ENCODE measurements at places on chromosomes 4 and X.

DNA sequence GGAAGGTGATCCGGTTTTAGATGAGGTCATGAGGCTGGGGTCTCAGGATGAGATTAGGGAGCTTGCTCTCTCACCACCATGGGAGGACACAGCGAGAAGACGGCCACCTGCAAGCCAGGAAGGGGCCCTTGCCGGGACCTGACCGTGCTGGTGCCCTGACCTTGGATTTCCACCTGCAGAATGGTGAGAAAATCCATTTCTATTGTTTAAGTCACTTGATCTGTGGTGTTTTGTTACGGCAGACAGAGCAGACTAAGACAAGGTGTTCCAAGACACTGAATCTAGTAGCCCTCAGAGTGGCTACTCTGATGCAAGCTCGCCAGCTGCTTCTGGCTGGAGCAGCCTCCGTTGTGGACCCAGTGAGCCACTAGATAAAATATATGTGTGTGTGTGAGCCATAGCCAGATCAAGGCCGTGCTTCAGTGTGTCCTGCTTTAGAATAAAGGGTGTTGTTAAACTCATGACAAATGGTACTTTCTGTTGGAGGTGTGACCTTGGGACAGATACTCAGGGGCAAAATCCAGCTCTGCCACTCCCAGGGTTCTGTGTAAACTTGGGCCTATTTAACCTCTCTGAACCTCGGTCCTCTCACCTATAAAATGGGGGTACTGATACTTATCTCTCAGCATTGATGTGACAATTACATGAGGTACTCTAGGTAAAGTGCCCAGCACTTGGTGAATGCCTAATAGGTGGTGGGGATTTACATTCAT, 67.9 kb upstream of the STX18 start:
- DNase-seq, result no peak

GRCh38 chr4:19776929-19777328, 474.8 kb upstream of the SLIT2 start:
- no peak for DNase-seq

DNA sequence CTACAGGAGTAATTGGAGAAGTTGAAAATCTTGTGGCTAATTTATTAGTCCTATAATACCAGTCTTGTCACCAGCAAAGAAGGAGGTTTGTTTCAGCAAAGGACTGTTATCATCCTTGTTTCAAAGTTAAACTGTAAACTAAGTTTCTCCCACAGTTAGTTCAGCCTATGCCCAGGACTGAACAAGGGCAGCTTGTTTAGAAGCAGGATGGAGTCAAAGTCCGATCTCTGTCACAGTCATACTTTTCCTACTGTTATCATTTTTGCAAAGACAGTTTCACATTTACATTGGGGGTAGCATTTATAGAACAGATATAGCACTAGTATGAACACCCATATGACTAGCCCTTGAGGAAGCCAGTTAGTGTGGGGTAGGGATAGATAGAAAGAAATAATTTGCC, 46.4 kb downstream of the AKAP4 start:
- no peak for DNase-seq

DNA sequence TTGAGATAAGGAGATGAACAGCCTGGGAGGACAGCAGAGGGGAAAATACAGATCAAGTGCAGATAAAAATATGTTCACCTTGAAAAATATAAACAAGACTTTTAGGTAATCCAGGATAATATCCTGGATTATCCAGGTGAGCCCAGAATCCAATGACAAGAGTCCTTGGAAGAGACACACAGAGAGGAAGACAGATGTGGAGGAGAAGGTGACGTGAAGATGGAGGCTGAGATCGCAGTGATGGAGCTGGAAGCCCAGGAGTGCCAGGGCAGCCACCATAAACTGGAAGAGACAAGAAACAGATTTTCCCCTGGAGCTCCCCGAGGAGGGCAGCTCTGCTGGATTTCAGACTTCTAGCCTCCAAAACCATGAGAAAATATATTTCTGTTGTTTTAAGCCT, 230.7 kb downstream of the UNC5C start:
- no peak for DNase-seq

DNA sequence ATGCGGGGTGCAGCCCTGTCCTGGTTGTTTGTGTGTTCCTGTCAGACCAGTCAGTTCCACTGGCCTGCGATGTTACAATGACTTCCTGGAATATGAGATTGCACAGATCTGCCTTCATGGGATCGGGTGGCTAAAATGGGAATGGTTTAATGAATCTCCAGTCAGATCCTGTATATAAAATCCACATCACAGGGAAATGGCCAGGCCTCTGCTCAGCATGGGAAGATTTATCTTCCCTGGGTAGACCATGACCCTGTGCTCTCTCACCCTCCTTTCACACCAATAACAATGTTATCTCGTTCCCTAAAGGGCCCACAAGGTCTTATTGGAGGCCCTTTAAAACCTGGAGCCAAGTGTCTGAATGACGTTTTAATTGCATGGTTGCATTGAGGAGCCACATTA, 307.4 kb downstream of the RAB28 start:
- no peak for DNase-seq

DNA sequence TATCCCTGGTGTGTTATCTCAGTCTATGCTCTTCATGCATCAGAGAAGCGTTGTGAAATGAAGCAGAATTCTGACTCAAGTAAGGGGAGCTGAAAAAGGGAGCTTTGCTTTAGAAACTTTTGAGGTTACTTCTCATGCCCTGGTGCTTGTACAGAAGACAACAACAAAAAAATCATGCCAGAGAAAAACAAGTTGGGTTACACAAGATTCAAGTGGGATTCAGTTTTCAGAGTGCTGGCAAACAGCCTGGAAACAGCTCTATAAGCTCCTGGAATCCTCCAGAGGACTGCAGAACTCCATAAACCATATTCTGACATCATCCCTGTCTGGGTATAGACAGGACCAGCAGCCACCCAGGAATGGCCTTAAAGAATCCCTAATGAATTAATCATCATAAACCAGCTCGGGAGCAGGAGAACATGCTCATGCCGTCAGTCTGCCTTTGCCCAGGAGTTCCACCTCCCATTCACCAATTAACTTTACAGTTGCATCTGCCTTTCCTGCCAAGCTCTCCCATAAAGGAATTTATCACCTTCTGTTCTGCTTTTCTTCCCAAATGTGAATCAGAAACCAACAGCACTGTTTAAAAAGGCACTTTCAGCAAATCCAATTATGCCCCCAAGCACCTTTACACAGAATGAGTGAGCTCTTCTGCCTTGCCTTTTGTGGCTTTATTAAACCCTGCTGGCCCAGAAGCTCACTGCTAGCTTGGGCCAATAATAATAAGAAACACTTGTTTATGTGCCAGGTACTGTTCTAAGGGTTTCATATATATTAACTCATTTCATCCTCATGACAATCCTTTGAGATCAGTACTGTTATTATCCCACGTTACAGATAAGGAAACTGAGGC, 54.5 kb upstream of the FBXW7 start:
- no peak for DNase-seq

- DNase-seq, result no peak
Measured at GRCh38 chr4:40721730-40722171, 28.0 kb upstream of the NSUN7 start.

- DNase-seq, result no peak
Measured at GRCh38 chrX:45445745-45446412, 245.2 kb upstream of the DIPK2B start.

DNA sequence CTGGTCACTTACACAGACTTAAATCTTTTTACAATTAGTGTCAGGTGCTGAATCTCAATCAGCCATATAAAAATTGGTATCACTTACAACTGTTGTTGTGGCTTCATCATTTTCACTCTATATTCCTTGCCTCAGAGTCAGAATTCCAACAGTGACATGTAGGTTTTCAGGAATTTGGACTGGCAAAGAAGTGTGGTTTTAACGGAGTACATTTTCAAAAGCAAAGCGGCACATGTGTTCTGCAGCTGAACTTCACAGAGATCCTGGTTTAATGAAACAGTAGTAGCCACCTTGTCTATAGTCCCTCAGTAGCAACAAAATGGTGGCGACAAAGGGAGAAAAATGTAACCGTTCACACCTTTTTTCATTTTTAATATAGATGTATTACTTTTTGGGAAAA, 486.6 kb downstream of the FAT4 start:
- DNase-seq, result no peak

DNA sequence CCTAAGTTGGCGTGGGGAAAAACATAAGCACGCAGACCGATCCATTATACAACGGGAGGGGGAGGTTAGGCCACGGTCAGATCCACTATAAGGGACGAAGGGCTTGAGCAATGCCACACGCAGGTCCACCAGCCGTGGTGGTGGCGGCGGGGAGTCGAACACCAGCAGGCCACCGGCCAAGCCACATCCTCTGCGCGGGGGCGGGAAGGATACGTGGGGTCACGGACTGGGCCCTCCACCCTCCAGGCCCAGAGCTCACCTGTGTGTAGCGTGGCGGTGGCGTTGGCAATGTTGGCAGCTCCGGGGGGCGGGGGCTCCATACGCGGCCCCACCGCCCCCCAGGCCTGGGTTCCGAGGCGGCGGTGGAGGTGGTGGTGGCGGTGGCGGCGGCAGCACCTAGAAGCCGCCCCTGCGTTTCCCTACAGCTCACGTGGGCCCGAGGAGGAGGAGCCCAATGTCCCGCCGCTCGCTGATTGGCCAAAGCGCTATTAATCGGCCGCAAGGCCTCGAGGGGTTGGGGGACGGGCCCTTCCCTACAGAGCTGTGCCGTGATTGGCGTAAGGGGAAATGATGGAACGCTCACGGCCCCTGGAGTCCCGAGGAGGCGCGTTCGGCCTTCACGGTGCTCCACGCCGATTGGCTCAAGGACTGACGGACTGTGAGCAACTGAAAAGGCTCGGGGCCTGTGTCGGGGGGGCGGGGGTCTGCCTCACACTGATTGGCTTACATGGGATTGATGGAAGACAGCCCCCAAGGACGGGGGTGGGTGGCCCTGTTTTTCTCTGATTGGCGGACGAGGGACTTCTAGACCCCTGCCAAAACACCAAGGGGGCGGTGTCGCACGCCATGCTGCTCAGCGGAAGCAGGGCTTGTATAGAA, at the start of gene ELK1:
TSS of gene ELK1 (minus strand) at position 400 of the 879 bp plus-strand sequence. CDS start 9,122 bp downstream, outside the sequence.
- DNase-seq, result peak; percentile 76

- DNase-seq, result no peak
Measured at GRCh38 chrX:3006495-3006894, at the start of gene ARSH. ARSH (plus strand) TSS chrX:3006546; CDS start chrX:3006613, 67 bp downstream.

- DNase-seq, result no peak
Measured at GRCh38 chrX:34559325-34559724, 97.8 kb downstream of the TMEM47 start.

GRCh38 chrX:77502951-77503525, 55.8 kb downstream of the FGF16 start:
- DNase-seq, result no peak

- DNase-seq, result no peak
Measured at GRCh38 chr4:105991726-105992125, 96.5 kb downstream of the NPNT start.

GRCh38 chrX:66045894-66046293, 6.0 kb upstream of the VSIG4 start:
- DNase-seq, result no peak

DNA sequence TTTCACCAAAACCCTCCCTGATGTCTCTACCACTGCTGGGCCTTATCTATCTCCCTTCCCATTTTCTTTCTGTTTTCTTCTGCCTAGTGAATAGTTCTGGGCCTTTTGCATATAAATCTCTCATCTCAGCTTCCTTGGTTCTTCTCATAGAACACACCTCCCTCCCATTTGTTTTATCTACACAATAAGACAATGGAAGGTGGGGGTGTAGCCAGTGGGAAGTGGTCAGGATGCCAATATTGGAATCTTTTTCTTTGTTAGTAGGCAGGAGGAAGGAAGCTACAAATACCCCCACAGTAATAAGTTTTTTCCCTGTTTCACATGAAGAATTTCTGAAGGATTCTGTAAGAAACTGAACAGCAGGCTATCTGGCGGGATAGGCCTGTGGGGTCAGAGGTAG, 30.9 kb upstream of the RHOH start:
- DNase-seq, result no peak

DNA sequence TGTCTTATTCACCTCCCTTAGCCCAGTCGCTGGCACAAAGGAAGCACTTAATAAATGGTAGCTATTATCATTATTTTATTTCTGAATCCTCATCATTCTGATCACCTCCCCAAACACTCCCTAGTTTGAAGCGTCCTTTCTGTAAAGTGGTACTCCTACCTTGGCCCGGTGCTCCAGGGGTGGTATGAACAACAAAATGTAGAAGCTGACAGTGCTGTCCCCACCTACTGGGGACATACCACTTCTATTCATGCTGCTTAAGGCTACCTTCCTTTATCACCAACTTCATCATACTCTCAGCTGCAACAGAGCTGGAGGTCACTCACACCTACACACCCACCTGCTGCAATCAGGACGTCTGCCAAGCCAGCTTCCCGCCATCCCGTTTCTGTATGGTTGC, 40.8 kb upstream of the APLN start:
- no peak for DNase-seq

GRCh38 chr4:26784207-26784865, 76.3 kb upstream of the STIM2 start:
- no peak for DNase-seq

DNA sequence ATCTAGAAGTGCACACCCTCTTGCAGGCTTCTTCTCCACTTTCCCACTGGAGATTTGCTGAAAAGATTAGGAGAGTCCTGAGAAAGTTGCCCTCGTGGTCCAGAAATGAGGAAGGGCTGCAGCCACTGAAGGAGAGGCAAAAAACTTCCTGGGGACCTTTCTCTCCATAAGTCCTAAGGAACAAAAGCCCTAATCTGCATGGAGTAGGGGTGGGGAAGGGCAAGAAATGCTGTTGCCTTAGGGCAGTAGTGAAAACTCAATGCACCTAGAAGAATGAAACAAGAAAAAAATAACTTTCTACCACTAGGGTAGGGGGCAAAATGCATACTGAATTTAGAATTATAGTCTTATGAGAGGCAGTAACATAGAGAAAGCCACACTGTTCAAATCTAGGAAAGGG, 1408.8 kb downstream of the PCDH19 start:
- DNase-seq, result no peak

DNA sequence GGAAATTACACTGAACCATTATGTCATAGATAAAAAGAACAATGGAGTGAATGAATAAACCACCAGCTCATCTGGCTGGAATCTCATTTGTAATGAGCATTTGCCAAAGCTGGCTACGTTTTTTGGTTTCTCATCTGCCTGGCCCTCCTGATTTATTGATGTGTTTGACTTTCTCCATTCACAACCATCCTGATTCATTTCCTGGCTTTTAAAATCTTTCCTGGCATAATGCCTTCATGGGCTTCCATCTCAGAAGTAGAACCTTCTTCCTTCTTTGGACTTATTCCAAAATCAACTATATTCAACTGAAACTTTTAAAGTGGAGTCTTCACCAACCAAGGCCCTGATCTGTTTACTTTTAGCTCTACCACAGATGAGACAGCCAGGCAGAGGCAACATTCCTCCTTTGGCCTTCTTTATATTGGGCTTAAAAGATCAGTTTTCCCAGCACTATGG, 36.0 kb upstream of the ARSJ start:
- DNase-seq, result no peak

DNA sequence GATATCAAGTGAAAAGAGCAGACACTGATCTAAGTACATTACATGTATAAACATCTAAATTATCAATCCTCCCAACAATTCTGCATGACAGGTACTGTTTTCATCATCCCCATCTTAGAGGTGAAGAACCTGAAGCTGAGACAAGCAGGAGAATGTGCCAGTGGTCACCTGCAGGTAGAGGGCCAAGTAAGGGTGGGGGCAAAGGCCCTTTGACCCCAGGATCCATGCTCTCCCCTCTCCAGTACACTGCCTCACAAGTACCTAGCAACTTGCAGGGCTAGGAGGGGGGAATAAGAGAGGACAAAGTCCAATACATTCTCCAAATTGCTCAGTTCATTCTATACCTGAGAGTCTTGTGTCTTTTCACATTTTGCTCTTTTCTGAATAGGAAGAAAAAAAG, 8.3 kb upstream of the MAP7D2 start:
- no peak for DNase-seq

- no peak for DNase-seq
Measured at GRCh38 chr4:144355811-144356757, 215.6 kb upstream of the GYPA start.

Measured in T-helper 2 cell (primary cell).